ENCODE measurements at places on chromosomes 16 and 17.
A peak's percentile ranks its signal among the peaks of the same experiment; 100 is the strongest.

DNA sequence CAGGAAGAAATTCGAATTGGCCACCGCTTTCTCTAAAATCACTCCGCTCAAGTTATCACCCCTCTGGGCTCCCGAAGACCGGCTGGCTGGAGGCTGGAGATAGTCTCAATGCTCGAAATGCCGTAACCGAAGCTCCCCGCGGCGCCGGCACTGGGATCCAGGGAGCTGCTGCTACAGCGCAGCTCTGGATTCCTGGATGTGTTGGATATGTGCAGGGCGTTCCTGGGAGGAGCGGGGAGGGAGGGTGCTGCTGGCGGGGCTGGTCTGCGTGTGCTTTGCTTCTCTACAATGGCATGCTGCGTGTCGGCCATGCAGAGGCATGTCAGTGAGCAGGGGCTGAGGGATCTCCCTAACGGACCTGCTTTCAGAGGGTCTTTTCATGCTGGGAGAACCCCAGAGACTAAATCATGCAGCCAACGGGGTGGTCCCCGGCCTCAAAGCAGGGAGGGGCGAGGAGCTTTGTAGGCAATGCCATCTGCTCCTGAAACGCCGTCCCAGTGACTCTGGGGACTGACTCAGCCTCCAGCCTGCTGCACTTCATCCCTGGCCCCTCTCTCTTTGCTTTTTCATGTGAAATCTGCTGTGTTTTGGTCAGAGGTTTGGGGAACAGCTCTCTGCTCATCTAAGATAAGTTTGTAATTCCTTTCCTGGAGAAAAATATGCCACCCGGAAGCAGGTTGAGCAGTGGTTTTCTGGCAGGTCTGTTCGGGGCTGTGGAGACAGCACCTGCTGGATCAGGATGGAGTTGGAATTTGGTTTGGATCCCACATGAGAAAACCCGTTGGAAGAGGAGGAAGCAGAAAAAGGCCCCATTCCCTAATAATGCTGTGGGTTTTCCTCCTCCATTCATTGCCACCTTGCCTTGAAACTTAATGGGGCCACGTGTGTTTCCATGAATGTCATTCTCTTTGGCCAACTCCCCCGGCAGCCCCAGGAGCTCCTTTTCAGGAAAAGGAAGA lies 311.4 kb downstream of the SEC14L1 start:
- no peak for DNase-seq

DNA sequence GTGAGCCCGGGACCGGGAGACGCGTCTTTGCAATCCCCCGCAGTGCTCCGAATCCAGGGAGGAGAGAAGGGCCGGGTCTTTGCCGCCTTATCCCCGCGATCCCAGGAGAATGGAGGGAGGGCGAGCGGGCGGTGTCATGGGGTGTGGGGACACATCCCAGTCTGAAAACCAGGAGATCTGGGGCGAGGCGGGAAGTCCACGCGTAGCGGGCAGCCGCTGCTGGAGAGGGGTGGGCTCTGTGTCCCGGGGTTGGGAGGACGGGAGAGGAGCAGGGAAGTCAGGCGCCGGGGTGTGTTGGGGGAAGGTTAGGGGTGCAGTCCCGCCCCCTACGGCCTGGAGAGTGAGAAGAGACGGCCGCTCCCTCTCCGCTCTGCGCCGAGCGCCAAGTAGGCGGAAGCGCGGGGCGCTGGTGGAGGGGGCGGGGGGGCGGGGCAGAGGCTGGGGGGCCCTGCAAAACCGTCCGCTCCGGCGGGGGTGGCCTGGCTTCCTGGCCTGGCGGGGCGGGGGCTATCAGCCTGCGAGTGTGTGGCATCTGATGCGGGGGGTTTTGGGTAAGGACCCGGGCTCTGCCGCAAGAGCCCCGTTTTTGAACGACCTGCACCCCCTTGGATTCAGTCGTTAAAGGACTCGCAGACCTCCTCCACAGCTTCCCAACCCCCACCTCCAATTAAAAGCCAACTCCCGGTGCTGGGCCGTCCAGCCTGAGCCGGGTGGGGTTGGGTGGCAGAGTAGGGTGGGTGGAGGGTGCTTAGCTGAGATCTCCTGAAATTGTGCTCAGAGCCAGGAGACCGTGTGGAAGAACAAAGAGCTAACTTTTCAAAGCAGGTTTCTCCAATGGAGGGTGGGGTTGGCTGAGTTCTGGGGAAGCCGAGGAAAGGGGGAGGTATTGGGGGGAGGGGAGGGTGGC lies 654 bp downstream of the LASP1 start:
- peak; percentile 79 for DNase-seq

DNA sequence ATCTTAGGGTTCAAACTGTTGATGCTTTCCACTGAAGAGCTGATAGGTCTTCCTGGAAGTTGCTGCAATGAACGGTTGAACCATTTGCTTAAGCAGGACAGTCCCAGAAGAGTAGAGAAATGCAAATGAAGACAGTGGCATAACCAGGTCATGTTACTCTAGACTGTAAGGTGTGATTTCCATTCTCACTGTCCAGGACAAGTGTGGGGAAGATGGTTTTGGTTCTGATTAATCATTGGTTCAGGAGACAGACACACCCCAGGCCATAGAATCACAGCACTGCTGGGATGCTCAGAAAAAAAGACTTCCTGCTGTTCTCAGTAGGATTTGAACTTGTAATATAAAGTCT lies 34.8 kb upstream of the XYLT2 start:
- DNase-seq: no peak

DNA sequence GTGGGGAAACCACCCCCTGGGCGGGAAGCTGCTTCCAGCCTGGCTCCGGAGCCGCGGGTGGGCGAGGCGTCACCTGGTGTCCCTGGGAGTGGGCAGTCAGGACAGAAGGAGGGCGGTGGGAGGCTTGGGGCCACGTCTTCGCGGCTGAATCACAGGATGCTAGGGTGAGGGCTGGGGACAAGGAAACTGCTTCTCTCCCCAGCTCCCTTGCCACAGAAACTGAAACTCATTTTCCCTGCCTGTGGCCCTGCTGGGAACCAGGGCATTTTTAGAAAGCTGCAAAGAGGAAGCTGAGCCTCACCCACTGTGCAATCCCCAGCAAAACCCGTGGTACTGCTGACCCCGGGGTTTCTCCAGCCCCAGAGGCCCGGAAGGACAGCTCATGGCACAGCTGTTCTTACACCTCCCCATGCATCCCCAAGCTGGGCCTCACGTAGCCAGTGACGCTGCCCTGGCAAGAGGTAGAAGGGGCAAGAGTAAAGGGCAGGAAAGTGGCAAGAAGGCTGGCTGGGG lies 8.2 kb downstream of the RHBDF2 start:
- peak; percentile 67 for DNase-seq

DNA sequence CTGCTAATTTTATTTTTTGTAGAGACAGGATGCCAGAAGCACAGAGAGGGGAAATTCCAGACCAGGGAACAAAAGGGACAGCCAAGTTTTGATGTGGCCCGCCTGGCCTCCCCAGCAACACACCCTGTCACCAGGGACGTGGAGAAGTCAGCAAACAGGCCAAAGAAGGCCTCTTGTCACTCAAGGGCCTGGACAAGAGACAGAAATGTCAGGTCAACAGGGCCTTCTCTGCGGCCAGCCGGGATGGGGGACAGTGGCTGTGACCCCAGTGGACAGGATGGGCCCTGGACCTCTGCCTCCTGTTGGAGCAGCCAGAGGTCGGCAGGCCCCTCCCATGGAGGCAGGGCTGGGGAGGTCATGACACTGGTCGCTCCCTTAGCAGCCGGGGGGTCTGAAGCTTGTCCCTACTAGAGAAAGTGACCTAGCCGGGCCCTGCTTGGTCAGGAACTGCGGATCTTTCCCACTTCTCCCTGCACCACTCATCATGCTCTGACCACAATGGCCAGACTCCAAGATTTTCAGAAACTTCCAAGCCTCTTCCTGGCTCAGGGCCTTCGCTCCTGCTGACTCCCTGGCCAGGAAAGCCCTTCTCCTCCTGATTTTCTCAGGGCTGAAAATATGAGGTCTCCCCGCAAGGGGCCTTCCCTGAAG lies 9.2 kb upstream of the TVP23A start:
- no peak for DNase-seq

GRCh38 chr16:3458852-3459361 lies 15.4 kb downstream of the NAA60 start:
- DNase-seq: no peak

DNA sequence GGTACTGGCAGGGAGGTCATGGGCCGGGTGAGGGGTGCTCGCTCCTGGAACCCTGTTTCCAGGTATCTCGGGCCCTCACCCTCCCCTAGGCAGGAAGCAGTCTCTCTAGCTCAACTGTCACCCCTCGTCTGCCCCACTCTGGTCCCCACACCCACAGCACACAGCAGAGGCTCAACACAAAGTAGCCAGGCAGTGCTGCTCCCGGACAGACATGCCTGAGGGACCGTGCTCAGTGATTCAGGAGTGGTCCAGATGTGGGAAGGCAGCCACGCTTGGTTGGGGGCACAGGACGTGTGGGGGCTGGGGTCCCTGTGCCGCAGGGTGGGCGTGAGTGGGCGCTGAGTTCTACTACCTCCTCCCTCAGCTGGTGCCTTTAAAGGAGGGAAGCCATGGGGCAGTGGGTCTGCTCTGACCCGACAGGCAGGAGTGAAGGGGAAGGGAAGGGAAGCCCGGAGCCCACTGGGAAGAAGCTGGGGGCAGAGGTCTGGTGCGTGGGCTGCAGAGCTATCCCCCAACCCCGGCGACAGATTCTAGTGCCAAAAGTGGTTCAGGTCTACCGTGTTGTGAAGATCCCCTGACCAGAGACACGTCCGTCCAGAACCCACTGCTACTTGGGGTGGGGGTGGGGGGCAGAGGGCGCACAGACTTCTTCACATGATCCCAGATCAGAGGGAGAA lies 11.8 kb downstream of the SLC16A3 start:
- DNase-seq: peak; percentile 20

DNA sequence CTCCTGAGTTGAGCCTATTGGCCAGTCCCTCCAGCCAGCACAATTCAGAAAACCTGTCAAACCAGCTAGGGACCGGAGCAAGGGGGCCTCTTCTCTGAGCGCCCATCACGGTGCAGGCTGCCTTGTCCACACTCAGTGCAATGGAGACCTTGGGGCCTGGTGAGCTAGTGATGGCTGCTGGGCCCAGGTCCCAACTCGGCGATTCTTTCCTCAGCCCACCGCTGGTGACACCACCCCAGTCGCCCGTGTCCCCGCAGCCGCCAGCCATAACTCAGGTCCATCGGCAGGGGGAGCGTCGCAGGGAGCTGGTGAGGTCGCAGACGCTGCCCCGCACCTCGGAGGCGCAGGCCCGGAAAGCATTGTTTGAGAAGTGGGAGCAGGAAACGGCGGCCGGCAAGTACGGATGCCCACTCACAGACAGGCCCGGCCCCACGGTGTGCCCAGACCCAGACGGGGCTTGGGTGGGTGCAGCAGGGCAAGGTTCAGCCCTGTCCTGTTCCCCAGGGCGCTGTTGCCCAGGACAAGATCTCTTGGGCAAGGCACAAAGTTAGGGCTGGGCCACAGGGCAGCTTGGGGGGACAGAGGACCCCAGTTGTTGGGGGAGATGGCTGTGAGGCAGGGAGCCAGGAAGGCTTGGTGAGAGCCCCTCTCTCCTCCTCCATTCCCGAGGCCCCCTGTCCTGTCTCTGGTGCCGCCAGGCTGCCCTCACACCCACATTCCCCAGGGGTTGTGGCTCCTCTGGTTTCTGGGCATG lies 10.8 kb downstream of the SMTNL2 start:
- DNase-seq: peak; percentile 44

GRCh38 chr16:54817940-54818574 lies 112.6 kb upstream of the IRX5 start:
- DNase-seq: no peak

Measured in activated CD4-positive, alpha-beta memory T cell treated with anti-CD3 and anti-CD28 coated beads, Interleukin-2, amount 10 ng/mL, durations not matched to agents 7 days and 5 days (primary cell).